ENCODE measurements at places on chromosomes 3 and 15.
A peak's percentile ranks its signal among the peaks of the same experiment; 100 is the strongest.

DNA sequence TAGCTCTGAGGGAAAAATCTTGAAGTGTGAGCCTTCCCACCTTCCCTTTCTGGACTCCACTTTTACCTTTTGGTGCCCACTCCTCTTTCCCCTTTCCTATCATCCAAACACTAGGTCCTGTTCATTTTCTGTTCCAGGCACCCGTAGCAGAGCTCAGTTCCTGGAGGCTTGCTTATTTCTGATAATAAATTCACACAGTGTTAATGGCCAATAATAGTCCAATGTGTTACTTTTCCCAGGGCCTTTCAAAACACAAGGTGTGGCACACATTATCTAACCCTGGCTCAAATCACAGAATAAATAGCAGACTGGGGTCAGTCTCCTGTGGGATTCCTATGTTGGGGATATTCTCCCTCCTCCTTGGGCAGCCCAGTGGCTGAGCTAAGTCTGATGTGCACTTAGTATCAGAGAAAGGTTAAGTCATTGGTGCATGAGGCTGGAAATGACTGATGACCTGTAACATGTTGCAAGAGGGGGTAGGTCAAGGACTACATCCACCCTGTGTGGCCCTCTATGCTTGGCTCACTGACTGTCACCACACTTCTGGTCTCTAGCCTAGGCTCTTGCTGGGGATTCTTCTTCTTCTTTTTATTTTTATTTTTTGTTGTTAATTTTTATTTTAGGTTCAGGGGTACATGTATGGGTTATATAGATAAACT lies 43.7 kb upstream of the ROPN1 start:
- DNase-seq, result no peak

DNA sequence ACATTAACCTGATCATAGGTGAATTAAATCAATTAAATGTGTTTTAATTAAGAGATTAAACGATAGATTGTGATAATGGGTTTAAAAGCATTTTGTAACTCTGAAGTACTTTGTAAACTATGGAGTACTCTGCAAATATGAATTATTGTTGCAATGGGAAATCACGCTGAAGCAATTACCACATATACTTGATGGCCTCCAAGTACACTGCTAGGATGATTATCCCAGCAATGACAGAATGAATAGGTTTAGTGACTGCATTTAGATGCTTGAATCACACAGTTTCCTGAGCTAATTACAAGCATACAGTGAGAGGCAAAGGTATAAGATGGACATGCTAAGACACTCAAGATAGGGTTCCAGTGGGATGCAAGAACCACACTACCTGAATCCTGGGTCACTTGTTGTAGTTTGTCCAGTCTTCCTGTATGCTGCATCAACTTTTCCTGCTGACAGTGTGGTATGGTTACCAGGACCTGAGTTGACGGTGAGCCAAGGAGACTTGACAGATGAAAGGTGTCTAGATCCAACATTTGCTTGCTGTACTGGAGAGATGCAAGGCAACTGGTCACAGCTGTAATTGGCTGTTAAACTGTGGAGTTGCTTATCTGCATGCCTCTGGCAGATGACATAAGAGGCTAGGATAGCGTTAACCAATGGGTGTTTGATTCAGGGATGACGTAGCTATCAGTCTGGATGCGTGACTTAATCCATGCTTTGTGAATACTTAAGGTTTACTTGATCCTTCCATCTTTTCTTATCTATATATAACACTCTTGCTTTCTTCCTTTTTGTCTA lies 38.0 kb downstream of the RNF13 start:
- DNase-seq, result no peak

DNA sequence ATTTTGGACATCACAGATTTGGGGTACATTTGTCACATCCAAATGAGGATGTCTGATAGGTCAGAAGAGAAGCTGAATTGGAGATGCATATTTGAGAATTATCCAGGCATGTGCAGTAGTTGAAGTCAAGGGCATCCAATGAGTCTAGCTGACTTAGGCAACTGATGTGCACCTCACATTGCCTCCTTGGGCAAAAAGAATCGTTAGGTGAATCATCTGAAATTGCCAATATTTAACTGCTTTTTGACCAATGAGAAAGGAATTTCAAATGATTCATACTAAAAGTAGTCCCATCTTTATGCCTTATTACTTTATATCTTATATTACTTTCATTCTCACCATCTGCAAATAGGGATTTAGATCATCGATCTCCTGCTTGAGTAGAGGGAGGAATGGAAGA lies 117.7 kb downstream of the CD47 start:
- DNase-seq, result no peak

DNA sequence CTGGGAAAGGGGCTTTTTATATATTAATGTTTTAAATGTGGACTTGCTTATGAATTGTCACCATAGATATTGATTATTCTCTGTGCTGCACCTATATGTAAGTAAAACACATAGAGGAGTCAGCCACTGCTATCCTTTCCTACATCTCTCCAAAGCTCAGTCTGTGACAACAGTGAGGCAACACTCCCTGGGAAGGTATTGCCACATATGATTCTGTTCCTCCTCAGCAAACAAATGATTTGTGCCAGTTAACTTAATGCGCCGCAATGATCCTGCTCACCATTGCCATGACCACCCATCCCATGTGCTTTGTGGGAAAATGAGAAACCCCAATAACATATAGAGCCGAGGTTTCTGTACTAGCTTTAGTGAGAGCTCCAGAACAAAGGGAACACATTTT lies 75.1 kb upstream of the FBN1 start:
- no peak for DNase-seq

- DNase-seq, result no peak
These were observed 69.1 kb downstream of the SSUH2 start for GRCh38 chr3:8575364-8576104.

- no peak for DNase-seq
These were observed 242.9 kb downstream of the LPP start for GRCh38 chr3:188396900-188397299.

GRCh38 chr3:39130026-39130425 lies 22.5 kb downstream of the TTC21A start:
- no peak for DNase-seq

GRCh38 chr3:127711021-127711695 lies 38.4 kb downstream of the ABTB1 start:
- DNase-seq, result no peak

GRCh38 chr3:96814651-96815567 lies 515 bp downstream of the EPHA6 start:
- no peak for DNase-seq

DNA sequence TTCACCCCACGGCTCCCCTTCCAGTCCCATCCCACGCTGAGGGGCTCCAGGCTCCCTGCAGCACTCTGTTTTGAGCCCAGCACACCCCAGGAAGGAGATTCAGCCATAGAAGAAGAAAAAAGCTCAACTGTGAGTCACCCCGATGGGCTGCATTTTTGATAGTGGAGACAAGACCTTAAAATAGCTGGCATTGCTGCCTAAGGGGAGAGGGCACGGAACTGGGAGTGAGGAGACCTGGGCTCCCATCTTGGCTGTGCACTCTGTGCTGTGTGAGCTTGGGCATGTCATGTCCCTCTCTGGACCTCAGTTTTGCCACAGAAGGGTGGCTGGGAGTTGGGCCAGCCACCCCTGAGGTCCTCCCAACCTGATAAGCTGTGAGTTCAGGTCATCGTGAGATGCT lies 57.2 kb upstream of the SMAD6 start:
- DNase-seq, result no peak

DNA sequence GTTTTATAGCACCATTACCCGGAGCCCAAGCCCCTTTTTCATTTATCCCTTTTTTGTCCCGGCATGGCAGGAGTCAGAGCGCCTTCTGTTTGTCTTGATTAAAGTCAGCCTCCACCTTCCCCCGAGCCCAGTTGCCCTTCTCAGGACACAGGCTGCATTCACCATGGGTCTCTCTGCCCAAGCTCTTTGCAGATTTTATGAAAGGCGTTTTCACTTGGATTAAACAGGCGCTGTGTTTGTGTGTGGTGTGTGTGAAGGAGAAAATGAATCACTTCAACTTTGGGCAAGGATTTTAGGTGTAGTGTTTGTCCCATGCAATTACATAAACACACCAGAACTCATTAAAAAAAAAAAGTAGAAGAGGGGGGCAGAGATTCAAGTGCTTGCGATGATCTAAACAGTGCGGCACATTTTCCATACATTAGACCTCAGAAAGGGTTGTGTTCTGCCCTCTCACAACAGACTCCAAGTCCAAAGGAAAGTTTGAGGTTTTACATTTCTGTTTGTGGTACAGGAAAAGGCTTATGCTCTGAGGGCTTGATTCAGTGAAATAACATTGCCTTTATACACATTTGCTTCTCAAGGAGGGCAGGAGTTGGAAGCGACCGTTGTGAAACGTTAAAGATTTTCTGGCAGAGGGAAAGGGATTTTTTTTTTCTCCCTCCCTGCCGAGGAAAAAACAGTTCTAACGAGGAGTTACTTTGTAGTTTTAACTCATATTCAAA lies 14.5 kb upstream of the IL16 start:
- DNase-seq, result no peak

- DNase-seq, result no peak
These were observed 197.3 kb upstream of the SLITRK3 start for GRCh38 chr3:165393461-165393860.

GRCh38 chr15:74920456-74920855 lies 13.8 kb upstream of the FAM219B start:
- no peak for DNase-seq

DNA sequence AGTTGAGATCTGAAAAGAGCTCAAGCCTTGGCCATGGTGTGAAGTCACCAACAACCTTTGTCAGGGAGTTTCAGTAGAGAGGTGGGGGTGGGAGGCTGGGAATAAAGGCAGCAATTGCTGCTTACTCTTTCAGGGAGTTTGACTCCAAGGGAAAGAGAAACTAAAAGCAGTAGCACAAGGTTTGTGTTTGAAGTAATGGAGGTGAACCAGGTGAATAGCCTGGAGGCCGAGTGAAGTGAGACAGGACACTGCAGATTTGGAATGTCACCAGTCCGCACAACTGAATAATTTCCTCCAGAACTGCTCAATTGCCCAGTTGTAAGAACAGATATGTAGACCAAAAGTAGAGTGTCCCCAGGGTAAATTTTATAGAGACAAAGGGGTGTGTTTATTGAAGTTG lies 44.1 kb downstream of the CD86 start:
- DNase-seq, result no peak

GRCh38 chr3:15256861-15257341 lies 50.9 kb downstream of the CAPN7 start:
- DNase-seq, result no peak

- DNase-seq, result no peak
These were observed 58.6 kb upstream of the SLITRK3 start for GRCh38 chr3:165254812-165255211.

- DNase-seq, result no peak
These were observed 25.4 kb downstream of the XXYLT1 start for GRCh38 chr3:195245531-195245951.

DNA sequence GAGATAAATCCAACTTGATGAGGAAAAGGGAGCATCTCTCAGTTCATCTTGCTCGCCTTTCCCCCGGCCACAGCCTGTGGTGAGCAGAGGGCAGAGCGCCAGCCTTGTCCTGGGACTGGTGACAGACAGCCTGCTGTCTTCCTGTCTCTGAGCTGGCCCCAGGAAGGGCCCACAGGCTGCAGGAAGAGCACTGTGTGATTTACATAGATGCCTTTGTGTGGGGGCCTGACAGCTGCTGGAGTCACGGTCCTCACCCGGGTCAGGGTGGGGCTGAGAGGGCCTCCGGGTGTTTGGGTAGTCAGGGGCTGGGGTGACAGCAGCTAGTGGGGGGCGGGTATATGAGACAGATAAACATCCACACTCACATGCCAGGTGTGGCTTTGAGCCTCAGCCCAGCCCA lies 29.3 kb downstream of the PLA2G4D start:
- DNase-seq, result no peak

- no peak for DNase-seq
These were observed 21.4 kb downstream of the IRAK2 start for GRCh38 chr3:10185804-10186762.

DNA sequence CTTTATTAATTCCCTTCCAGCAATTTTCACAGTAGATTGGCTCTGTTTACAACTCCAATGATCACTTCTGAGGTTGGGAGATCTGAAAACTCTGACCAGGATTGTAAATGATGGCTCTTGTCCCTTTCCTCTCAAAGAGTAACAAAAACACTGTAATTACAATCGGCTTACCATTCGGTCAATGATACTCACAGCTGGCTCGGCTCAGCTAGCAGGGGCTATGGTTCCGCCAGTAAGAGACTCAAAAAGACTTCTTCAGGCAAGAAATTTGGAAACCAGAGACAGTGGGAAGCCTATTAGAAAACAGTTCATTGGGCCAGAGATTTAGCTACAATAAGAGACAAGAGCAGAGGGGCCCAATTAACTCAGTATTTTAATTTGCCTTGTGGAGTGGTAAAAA lies 96.6 kb downstream of the LRRC3B start:
- DNase-seq, result no peak

GRCh38 chr3:151740581-151740980 lies 6.9 kb downstream of the AADACL2 start:
- DNase-seq, result no peak

- DNase-seq, result no peak
These were observed 59.5 kb downstream of the GLB1 start for GRCh38 chr3:33037471-33037870.

DNA sequence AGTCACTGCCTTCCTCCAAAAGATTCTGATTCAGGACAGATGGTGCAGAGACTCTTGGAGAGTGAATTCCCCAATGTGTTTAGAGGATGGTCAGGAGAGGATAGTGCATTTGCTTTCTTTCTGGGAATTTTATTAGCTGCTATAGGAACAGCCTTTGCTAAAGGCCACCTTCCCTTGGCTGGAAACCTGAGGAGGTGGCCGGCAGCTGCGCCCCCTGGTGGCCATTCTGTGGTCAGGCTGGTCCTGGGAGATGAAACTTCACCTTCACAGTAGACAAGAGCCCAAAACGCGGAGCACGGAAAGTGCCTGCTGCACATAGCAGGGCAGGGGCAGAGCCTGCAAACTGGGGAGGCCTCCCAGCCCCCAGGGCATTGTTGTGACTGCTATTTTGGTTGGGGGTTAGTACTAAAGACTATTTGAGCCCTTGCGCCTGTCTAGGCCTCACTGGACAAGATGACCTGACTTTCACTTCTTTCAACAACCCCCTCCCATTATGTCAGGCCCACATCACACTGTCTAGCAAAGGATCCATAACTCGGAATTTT lies 34.3 kb downstream of the SEC22C start:
- DNase-seq, result peak; percentile 26

DNA sequence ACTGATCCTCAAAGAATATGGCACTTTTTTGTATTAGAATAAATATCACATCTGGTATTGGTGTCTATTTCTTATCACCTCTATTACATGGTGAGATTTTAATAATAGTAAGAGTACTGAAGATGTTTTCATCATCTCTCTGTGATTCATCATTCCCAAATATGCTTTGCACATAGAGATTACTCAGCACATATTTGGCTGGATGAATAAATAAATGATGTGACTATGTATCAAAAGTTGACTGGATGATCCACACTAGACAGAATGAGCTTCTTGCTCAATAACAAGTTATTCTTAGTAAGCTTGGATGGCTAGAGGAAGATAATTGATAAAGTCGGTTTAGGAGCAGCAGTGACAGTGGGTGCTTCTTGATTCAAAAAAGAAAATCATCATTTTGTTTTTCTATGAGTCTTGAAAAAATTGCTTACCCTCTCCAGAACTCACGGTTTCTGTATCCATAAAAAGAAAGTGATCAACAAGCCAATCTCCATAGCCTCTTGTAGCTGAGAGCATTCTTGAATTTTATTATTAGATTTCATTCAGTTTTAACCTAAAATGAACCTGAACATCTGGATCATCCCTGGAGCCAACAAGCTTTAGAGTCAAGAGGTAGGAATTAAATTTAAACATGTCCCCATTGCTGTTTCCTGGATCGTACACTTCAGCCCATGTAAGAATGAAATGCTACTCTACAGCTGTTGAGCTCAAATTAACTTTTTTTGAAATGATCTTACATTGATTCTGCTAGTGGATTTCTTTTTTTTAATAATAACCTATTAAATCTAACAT lies 104.8 kb upstream of the OSTN start:
- DNase-seq, result no peak
